Thyroid gland (tissue), 4 donors: ENCODE measurements at places on chromosomes 7 and 10. TPM values are rescaled to one million over a fixed set of nuclear protein-coding genes. Genes with fewer than 3 reads are reported as not detected.

DNA sequence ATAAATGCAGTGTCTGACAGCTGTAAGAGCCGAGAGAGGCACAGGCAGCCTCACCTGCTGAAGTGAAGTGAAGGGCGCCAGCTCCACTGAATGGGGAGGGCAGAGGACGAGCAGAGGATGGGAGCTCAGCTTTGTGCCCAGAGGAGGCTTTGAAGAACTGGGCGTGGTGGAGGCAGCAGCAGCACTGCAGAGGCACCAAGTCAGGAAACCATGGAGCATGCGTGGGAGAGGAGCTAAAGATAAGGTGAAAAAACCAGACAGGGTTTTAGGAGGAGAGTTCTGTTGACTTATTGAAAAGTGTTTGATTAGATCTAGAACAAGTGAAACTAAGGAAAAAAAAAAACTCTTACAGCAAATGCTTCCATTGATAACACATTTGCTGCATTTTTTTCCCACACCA, 216.4 kb downstream of the CXCL12 start:
- DNase-seq = no peak

DNA sequence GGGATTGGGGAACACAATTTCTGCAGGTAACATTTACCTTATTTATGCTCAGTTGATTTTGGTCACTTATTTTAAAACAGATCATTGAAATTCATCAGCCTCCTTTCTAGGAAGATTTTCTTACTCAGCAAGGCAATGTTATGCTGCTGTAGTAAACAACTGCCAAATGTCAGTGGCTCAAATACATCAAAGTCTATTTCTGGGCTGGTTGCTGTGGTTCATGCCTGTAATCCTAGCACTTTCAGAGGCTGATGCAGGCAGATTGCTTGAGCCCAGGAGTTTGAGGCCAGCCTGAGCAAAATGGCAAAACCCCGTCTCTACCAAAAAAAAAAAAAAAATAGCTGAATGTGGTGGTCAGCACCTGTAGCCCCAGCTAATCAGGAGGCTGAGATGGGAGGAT, 25.9 kb downstream of the HABP2 start:
- no peak for DNase-seq

PRR15 gene
- total RNA-seq = 1.2 TPM

MARVELD1 gene
- total RNA-seq = 7.7 TPM
